ENCODE measurements at places on chromosomes 12 and 14.

DNA sequence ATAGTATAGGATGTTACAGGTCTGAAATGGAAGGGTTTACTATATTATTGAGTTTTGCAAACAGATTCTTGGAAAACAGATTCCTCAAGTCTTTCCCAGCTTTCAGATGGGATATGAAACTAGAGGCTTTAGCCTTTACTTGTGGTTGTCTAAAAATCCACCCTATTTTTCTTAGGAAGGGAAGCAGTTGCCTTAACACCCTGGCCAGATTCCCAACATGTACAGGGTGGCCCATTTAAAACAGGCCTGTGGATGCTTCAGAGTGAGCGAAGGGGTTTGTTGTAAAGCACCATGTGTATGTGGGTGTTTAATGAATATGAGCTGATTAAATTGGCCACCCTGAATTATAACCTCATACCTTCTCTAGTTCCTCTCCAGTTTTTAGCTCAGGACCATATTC, 415.9 kb downstream of the ZFP36L1 start:
- no peak for DNase-seq

- DNase-seq, result no peak
Observed at GRCh38 chr12:92987846-92988621, 58.9 kb upstream of the EEA1 start.

DNA sequence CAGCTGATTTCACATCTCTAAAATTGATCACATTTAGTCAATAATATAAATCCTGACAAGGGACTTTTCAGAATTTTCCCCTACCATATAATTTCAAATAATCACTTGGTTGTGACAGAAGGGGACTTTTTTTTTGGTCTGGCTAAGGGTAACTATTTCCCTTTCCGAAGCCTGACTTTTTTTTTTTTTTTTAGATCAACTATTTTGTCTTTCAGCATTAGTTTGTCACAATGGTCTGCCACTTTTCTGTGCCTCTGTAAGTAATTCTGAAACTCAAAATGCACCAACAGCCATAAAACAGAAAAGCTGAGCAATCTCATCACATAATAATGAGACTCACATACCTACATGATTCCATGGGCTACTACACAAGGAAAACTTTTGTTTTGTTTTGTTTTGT, 266.4 kb downstream of the SSPN start:
- no peak for DNase-seq

- DNase-seq, result no peak
Observed at GRCh38 chr12:64400041-64400440, 4.2 kb upstream of the XPOT start.

DNA sequence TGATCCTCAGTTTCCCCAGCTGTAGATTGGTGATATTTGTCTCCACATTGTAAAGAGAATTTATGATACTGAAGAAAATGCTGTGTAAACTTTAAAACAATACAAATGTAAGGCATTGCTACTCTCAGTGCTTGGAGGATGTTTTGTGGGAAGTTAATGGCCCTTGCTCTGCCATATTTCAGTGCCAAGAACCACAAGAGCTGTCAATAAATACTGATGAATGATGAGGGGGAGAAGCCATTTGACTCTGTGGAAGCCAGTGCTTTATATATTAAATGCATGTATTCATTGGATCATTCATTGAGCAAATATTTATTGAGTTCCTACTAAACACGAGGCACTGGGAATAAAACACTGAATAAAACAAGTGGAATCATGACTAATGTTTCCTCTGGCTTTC, 30.8 kb downstream of the CACNA1C start:
- DNase-seq, result no peak

DNA sequence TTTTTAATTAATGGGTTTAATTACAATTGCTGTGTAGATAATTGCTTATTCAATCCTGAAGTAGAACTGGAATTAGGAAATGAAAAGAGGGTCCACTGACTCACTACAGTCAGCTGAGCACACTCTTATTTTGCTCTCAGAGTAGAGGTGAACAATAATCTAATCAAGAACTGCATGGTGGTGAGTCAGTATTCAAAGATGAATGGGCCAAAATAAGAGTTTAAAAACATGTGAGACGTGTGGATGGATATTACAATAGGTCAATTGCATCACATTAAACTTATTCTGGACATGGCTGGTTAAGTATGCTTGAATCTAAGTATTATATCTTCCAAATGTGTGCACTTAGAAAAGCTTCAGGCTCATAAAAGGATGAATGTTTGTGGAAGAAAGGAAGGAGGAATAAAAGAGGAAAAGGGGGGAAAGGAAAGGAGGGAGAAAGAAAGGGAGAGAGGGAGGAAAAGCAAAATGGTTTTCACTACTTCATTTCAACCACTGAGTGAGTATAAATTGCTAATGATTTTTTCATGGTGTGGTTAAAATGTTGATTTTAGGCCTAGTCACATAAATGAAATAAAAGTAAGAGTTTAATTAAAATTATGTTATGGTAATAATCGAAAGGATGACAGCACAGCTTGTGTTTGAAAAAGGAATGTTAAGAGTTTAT, 27.0 kb upstream of the EEA1 start:
- no peak for DNase-seq

DNA sequence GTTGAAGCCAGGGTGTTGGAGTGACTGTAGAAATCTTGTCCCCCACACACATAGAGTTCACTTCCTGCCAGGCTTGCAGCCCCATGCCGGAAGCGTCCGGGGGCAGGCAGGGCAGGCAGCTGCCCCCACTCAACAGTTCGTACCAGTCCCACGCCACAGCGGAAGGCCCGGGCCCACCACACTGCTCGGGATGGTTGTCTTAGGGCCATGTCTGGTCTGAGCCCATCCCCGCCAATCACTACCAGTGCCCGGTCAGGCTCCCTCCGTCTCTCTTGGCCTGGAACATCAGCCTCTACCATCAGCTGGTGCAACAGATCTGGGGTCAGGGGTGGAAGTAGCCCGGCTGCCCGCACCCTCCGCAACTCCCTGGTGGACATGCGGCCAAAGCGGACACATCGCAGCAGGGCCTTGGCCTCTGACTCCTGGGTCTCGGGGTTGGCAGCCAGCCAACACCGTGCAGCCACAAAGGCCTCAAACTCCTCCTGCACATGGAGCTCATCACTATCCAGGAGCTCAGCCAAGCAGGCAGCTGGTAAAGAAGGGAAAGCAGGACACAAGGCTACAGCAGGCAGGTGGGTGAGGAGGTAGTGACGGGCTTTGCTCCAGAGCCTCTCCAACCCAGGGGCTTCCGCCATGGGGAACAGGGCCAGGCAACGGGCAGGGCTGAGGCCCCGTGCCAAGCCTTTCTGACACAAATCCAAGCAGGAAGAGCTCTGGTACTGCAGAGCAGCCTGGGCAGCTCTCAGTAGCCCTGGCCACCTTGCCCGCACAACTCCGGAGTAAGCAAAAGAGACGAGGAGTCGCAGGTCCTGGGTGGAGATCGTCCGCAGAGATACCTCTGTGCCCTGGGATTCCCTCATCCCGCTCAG, 5.9 kb downstream of the KLHL33 start:
- DNase-seq, result no peak

DNA sequence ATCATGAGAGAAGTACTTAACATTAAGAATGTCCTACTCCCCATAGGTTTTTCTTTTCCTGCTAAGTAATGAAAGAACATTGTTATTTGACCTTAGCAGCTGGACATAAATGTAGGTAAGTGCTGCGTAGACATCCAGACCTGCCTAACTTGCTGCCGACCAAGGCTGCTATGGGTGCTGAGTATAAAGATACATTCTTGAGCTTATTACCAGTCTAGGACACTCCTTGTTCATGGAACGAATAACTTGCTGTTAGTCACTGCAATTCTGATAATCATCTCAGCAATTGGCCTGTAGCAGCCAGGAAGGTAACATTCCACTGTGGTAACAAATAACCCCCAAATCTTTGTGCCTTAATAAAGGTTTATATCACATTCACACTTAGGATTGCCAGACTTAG, 478.1 kb downstream of the VRK1 start:
- DNase-seq, result no peak
